ENCODE measurements at places on chromosomes 1 and 21.
A peak's percentile ranks its signal among the peaks of the same experiment; 100 is the strongest.

GRCh38 chr1:100397681-100398080 lies 45.4 kb downstream of the CDC14A start:
- no peak for DNase-seq

DNA sequence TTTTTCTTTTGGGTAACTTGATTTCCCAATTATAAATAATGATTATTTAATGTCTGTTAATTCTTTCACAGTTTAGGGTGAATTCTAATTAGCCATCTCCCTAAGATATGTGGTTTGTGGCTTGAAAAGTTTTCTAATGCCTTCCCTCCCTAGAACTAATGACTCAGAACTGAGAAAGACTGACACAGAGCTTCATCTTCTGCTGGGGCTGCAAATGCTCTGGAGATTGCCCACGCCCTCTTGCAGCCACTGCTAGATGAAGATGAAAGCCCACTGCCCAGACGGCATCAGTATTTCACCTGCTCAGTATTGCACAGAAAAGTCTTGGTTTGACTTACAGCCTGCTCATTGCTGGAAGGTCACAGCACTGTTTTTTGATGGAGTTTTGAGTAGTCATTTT lies 101.5 kb downstream of the ST6GALNAC3 start:
- DNase-seq, result no peak

- no peak for DNase-seq
Measured at GRCh38 chr1:153490272-153491051, 30.0 kb upstream of the S100A7 start.

DNA sequence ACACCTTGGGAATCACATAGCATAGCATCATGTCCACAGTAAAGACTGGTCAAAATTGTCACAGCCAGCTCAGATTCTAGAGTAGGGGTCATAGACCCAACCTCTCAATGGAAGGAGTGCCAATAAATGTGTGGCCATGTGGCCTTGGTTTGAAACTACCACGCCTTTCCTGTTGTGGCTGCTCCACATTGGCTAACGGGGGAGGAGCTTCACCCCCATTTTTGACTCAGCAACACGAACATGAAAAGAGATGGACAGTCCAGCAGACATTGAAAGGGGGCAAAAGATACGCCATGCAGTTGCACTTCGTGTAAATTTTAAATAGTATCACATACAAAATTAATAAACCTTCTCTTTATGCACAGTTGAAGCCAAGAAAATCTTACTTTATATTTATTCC lies 78.4 kb upstream of the HIVEP3 start:
- DNase-seq, result no peak

- no peak for DNase-seq
Measured at GRCh38 chr1:221522529-221522940, 219.4 kb downstream of the DUSP10 start.

DNA sequence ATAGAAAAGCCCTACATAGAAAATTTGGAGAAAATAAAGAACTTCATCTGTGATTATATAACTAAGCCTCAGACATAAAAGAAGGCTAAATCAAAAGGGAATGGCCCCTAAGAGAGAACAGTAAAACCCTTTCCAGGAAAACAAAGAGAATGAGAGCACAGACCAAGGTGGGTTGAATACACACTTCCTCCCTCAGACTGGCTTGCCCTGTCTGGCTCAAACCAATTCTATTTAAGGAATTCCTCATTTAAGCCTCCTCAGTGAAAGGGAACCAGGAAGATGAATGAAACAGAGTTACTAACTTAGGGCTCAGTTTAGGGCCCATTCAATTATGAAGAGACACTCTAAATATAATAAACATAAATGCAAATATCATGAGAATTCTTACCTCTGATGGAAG lies 10.6 kb upstream of the SYT14 start:
- no peak for DNase-seq

DNA sequence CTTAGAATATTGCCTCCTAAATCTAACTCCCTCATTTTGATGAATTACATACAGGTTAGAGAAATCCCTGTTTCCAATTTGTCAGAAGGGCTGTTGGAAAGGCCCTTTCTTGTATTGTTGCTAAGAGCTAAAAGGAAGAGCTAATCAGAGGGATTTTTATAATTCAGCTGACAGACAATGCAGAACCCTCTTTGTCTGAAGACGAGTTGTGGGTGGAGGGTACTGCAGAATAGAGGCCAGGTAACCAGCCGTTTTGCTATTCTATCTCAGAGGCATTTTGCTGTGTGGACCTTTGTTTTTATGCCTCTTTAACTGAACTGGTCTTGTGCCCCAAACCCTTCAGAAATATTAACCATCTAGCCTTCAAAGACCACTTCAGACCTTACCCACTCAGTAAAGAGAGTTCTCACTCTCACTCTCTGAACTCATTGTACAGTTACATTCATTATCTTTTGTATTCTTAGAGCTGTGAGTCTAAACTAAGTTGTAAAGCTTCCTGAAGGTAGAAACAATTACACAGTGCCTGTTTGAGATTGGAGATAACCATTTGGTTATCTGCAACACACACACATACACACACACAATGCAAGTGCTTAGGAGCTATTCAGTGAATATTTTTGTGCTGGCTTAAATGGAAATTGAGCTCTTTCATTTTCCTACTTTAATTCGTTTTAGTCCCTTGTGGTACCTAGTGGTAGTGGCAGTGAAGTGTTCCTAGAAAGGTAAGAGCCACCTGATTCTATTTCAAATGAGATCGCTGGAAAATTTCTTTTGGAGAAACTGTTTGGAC lies 19.7 kb downstream of the KPNA6 start:
- DNase-seq, result no peak

GRCh38 chr1:78102916-78103315 lies 57.1 kb downstream of the GIPC2 start:
- no peak for DNase-seq

DNA sequence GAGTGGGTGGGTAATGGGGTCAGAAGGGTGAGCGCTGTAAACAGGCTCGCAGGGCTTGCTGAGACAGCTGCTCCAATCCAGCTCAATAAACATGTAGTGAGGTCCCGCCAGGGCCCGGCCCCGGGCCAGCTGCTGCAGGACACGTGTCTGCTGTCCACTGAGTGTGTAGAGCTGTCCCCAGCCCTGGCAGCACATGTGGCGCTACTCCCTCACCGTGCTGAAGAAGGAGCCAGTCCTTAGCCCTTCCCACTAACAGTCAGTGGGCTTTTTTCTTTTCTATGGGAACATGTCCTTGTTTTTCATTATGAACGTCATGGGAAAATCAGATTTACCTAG lies 78.9 kb upstream of the C1orf174 start:
- DNase-seq, result no peak

DNA sequence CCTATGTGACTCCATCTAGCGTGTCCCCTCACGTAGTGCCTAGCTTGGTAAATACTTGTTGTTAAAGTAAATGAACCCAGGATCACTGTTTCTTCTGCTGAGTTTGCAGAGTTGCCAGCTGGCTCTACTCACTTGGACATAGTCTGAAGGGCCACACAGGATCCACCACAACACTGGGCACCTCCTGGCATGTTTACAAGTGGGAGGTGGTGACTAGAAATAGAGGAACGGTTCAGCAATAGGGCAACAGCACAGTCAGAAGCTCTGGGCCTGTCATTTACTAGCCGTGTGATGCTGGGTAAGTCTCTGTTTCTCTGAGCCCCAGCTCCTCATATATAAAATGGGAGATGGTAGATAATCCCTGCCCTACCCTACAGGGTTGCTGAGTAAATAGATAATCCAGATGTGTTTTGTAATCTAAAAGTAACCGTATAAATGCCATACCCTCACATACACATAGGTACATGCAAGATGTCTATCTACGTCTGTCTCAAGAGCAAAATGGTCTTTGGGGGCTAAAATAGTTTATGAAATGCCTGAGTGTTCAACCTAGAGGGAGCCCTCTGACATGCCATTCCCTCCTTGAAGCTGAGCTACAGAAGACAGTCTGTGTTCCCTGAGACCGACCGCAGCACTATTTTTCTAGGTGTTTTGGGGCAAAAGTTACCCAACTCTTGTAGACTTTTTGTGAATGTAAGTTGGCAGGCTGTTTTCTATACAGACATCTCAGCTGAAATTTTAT lies 20.5 kb downstream of the RNF220 start:
- DNase-seq, result no peak

- no peak for DNase-seq
Measured at GRCh38 chr1:173476197-173476664, 904 bp upstream of the PRDX6 start.

- DNase-seq, result no peak
Measured at GRCh38 chr1:150094734-150095265, 27.2 kb downstream of the VPS45 start.

DNA sequence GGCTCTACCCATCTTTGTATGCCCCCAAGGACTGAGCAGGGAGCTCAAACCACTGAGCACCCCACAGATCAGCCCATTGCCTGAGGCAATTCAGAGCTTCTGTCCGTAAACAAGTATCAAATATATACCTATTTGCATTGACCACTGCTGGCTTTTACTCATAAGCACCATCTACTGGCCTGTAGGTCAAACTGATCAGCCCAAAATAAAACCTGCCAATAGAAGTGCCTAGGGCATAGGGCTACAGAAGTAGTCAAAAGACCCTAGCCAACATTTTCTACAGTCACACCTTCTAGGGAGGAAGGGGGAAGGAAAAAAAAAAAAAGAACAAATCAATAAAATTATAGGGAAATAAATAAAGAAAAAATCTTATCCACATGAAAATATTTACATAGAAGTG lies 5.3 kb upstream of the LCE3D start:
- DNase-seq, result no peak

GRCh38 chr1:108075055-108075454 lies 110.1 kb upstream of the VAV3 start:
- no peak for DNase-seq

- no peak for DNase-seq
Measured at GRCh38 chr1:73765551-73766233, 432.3 kb downstream of the LRRIQ3 start.

DNA sequence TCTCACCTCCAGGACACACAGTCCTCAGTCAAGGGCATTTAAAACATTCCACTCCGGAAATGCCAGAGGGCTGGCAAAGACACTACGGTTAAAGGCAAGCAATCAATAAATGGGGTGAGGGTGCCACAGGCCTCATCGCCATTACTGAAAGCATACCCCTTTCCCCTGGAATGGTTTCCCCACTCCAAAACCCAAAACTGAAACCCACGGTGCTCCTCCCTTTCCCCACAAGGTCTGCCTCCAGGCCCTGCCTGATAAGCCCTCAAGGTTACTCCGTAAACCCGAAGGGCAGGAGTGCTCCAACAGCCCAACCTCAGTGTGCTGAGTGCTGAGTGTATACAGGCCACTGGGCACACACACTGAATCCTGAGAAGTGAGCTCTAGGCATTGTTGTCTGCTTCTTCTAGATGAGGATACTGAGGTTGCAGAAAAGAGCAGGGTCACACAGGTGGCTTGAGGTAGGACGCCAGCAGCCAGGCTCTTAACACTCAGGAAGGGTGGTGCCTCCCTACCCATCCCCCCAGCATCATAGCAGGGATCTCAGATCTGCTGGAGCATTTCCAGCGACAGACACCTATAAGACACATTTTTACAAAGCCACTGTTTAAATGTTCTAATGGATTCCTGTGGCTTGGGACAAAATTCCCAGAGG lies 29.0 kb downstream of the SSBP3 start:
- no peak for DNase-seq

DNA sequence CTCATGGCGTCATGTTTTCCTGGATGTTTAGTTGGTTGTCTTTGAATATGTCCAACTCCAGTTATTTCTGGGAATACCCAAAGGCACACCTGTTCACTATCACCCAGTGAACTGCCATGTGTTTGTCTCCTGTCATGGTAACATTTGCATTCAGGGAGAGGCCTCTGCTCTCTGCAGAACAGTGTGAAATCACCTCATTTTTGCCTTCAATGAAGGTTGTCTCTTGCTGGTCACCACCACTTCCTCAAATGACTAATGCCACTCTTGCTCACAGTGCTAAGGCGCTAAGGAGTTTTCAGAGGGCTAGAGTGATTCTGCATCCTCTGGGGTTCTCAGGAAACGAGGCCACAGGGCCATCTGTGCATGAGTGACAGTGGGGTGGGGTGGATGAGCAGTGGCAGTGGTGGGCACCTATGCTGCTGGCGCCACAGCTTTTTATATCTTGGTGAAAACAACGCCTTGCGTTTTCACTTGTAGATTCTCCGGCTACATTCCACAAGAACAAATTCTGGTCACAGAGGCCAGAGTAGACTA lies 60.0 kb upstream of the ATP5PO start:
- DNase-seq, result no peak

- no peak for DNase-seq
Measured at GRCh38 chr1:201229771-201230635, 39.4 kb downstream of the IGFN1 start.

GRCh38 chr1:236761397-236762132 lies 33.5 kb upstream of the MTR start:
- no peak for DNase-seq

- no peak for DNase-seq
Measured at GRCh38 chr1:150968491-150968890, 6.1 kb downstream of the CERS2 start.

DNA sequence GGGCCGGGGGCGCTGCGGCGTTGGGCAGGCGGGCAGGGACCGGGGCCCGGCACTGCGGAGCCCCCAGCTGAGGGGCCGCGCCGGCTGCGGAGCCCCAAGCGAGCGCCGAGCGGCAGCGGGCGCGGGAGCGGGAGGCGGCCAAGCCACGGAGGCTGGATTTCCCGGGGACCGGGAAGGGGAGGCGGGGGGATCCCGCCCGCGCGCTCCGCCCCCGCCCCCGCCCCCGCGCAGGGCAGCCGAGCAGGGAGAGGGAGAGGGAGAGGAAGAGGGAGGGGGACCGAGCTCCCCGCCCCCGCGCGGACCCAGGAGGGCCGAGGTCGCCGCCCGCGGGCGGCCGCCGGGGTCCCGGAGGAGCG lies at the start of gene DLGAP3:
TSS of gene DLGAP3 (minus strand) at position 154 of the 356 bp plus-strand sequence. CDS start 24,267 bp downstream, outside the sequence.
- peak; percentile 44 for DNase-seq
